GOT3 (cell line): ENCODE measurements at places on chromosomes 1 and 21.

- DNase-seq, result no peak
Observed at GRCh38 chr1:7235871-7236517, 450.7 kb downstream of the CAMTA1 start.

DNA sequence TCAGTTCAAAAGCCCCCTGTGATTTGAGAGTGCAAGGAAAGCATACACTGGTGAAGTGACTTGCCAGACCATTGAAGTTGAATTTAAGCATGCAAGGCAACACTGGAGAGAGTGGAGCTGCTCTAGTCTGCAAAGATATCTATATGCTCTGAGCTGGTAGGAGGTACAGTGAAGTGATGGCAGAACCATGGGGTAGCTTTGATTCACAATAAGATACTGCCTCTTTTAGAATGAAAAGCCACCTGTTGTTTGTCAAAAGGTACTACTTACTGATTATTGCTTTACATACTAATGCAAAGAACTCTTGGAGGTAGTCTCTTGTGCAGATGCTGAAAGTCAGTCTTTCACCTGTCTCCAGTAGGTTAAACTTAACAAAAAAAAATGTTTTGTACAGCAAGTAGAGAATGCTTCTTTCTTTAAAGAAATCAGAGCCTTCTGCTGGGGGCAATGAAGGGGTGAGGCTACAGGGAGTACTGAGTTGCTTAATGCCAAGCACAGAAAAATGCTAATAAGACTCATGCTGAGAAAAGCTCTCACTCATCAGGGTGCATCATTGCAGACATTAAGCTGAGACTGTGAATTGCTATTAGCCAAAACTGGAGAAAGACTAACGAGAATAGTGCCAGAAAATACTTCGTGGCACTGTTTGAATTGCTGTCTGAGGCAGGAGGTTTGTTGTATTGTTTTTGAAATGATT, 1150.5 kb upstream of the TMPRSS15 start:
- no peak for DNase-seq

- no peak for DNase-seq
Observed at GRCh38 chr1:156492013-156492590, 8.5 kb downstream of the MEF2D start.

GRCh38 chr1:9538669-9539164, 548 bp upstream of the SLC25A33 start:
- no peak for DNase-seq

- no peak for DNase-seq
Observed at GRCh38 chr1:186512698-186513457, 52.0 kb upstream of the PDC start.

DNA sequence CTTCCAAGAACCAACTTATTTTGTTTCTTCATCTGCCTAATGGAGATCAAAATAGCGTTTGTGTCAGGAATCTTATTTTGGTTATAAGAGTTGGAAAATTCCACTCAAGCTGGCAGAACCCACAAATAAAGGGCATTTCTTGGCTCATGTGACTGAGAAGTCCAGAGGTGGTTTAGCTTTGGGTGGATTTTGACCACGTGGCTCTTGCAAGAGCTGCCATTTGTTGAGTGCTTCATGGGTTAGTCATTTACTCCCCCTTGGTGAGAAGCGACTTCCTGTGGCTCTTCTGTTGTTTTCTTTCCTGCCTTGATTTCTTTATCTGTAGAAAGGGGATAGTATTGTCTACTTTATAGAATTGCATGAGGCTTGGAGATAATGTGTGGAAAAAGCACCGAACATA, 9.5 kb upstream of the RNF186 start:
- no peak for DNase-seq

GRCh38 chr1:178919581-178919980, 48.7 kb upstream of the ANGPTL1 start:
- DNase-seq, result no peak

- DNase-seq, result no peak
Observed at GRCh38 chr1:54798769-54799641, 2.1 kb downstream of the TTC22 start.

- no peak for DNase-seq
Observed at GRCh38 chr1:82478916-82479315, 678.2 kb downstream of the ADGRL2 start.

DNA sequence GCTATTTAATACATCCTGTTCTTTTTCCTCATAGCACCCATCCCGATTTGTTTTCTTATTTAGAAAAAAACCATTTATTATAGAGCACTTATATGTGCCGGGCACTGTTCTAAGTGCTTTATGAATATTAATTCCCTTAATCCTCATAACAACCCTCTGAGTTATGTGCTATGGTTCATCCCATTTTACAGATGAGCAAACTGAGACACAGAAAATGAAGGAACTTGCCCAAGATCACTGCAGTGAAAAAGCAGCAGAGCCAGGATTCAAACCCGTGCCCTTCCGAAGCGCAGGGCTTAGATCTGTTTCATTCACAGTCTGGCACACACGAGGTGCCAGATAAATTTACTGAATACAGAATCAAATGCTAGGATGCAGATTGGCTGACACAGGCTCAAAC, 85.1 kb upstream of the ZC3H12A start:
- DNase-seq, result no peak

DNA sequence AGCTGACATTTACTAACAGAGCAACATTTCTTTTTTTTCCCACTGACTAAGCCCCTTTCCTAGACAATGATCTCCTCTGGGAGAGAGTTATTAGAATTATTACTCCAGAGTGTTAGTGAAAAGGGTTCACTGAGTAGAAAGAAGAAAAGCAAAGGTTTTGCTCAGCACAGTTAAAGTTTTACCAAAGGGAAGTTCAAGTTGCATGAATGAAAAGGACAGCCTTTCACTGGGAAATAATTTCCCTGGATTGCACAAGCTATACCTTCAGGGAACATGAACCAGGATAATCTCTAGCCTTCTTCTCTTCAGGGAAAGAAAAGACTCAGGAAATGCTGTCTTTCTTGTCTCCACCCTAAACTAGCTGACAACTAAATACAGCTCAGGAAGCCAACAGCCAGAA, 71.4 kb upstream of the ESRRG start:
- DNase-seq, result no peak

- DNase-seq, result no peak
Observed at GRCh38 chr1:195439661-195440060, 1168.6 kb downstream of the KCNT2 start.

DNA sequence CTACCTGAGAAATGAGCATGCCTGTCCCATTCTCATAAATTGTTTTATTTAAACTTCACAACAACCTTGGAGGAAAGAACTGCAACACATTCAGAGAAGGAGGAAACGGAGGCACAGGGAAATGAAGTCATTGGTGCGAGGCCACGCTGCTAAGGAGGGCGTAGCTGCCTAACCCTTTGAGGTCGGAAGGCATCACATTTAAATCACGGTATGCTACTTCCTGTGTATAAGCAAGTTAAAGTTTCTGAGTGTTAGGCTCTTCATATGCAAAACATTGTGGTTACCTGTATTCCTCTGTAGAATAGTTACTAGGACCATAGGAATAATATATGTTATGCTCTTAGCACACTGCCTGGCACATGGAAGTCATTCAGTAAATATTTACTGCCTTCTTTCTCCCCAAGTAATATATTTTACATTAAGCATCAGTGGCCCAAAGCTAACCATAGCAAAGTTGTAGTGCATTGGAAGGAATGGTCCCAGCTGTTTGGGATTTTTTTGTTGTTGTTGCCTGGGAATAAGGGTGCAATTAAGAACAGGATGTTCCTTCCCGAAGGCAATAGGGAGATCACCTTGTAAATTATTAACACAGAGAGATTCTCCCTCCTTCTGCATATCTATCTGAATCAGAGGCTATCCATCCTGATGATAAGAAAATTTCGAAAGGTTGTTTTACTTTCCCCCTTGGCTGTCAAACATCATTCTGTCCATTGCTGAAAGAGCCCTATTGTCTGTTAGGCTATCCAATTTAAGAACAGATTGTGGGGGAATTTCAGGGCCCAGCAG, 192.2 kb upstream of the C8B start:
- no peak for DNase-seq

GRCh38 chr1:160113407-160113806, 2.2 kb upstream of the ATP1A2 start:
- DNase-seq, result no peak

- DNase-seq, result no peak
Observed at GRCh38 chr1:9321480-9321849, 28.8 kb downstream of the SPSB1 start.

DNA sequence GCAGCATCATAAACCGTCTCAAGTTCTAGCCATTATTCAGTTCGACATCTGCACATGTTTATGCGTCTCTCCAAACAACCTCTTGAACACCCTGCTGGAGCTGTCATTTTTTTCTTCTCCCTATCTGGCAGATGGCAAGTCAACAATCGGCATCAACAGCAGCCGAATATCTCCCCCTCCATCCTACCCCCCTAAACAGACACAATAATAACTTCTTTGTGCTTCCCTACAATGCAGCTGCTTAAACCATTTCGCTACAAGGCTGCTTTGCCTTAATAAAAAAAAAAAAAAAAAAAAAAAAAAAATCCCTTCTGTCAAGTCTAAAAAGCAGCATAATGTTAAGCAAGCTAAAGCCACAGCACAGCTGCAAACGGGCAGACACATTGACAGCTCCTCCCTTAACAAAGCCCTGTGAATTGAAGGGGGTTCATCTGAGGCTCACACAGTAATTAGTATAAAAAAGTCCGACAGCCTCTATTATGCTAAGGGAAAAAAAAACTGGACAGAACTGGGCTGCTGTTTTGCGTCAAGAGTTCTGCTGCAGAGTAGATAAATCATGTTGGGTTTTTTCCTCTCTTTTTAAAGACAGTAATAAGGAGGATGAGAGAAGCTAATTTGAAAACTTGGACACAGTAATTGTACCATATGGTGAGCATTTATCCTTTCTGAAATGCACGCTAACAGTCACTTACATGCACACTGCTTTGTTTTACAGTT, 136.4 kb downstream of the AKT3 start:
- DNase-seq, result no peak

- no peak for DNase-seq
Observed at GRCh38 chr1:61743431-61743705, 1.1 kb downstream of the PATJ start.

GRCh38 chr1:214330222-214330621, 49.3 kb downstream of the SMYD2 start:
- no peak for DNase-seq

DNA sequence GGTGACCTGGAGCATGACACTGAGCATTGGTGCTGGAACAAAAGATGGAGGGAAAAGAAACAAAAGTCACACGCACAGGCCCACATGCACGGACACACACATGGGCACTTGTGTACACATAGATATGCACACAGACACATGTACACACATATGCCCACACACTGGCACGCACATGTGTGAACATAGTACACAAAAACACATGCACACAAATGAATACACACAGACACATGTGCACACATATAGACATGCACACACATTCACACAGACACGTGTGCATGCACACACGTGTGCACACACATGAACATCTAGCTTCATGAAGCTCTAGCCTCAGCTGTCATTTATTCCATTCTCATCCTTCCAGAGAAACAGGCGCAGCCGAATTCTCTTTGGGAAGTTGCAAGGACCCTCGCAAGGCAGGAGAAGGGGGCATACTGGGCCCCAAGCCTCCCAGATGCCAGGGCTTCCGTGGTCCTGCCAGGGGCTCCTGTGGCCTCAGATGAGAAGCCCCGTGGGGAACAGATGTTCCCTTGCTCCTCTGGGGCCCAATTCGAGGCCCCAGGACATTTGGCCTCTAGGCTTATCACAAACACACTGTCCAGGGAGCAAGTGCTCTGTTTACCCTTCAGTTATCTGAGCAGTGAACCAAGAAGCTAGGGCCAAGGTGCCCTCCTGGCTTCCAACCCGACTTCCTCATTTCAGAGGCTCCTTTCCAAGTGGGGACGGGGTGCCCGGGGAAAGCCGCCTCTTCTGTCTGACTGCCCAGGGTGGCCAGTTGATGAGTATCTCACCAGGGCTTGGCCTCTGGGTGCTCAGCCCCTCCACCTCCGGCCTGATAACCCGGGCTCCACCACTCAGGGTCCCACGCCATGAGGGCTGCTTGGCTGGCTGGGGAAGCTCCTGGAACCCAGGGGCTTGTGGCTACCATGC, 116.4 kb upstream of the ARHGEF16 start:
- no peak for DNase-seq

DNA sequence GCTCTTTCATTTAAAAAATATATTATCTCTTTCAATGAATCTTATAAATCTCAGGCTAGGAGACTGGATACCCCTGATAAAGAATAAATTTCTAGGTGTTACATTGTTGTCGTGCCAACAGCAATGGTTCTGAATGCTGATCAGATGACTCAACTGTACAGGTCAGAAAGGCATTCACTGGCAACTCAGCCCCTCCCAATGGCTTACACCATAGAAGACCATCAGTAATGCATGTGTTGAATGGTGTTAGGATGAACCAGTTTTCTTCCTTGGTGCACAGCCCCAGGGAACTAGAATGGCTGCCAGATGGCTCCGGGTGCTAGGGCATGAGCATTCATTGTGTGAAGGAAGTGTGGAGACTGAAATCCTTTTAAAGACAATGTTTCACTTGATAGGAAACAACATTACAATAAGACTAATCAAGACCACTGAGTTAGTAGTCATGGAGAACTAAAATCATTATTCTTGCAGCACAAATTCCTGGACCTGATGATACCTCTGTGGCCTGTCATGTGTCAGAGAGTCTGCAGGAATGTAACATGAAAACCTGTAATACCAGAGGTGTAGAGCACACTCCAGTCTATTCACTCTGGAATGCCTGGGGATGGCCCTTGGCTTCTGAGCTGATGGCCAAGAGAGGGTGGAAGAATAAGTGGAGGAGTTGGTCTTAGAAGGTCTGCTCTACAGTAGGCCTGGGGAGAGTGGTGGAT, 187.7 kb upstream of the LMO4 start:
- DNase-seq, result no peak

DNA sequence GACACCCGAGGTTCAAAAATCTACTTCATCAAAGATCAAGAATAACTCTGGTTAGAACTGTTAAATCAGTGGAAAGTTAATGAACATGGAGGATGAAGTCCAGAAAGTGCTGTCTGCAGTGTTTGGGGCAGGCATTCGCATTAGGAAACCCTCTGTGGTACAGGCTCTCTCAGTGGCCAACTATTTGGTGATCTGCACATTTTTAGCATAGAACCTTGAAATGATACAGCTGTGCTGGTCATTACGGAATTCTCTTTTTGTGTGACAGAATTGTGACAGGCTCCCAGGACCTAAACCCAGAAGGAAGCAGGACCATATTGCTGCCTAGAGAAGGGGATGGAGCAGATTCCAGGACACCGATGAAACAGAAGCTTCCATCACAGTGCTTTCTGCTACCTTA, 89.0 kb downstream of the SLC45A1 start:
- DNase-seq, result no peak

DNA sequence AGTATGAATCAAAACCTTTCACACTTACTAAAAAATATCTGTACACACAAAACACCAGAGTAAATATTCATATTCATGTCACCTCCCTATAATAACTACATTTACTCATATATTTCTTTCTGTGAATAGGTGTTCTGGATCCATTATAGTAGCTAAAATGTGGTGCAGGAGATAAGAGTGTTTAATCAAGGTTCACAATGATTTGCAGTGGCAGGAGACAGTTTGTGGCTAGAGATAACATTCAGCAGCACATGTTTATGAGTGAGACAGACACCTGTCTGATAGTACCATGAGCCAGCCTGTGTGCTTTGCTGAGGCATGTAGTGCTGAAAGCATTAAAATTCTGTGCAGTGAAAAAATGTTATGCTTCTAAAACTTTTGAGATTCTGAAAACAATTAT, 410.3 kb downstream of the SRGAP2C start:
- DNase-seq, result no peak
